ENCODE measurements at places on chromosomes 7 and 10. TPM values are rescaled to one million over a fixed set of nuclear protein-coding genes. Genes with fewer than 3 reads are reported as not detected.

The NME8 gene
- not detected for total RNA-seq

The GHRHR gene
- not detected for total RNA-seq

The EPDR1 gene
- total RNA-seq = 226 TPM

The FXYD4 gene
- not detected for total RNA-seq

The TMEM225B gene
- 1.6 TPM for total RNA-seq

The CALU gene
- total RNA-seq = 462 TPM

The ANKRD16 gene
- total RNA-seq = 3.0 TPM

Measured in H4 (cell line).